ENCODE measurements at places on chromosomes 12 and 14.
A peak's percentile ranks its signal among the peaks of the same experiment; 100 is the strongest.

DNA sequence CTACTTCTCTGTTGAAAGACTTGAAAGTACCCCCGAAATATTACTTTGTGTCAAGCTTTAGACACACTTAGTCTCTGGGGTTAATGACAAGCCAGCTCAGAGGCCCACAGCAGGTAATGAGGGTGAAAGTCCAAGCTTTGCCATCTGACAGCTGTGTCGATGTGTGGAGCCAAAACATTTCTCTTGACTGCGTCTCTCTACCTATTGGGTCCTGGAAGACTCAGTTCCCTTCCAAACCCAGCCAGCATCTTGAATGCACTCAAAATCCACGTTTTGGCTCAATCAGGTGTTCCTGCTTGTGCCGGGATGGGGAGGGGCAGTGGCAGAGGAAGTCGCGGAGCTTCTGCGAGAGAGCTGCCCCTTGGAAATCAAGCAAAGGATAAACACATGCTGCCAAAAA lies 3.2 kb downstream of the PLXNC1 start:
- DNase-seq = no peak

DNA sequence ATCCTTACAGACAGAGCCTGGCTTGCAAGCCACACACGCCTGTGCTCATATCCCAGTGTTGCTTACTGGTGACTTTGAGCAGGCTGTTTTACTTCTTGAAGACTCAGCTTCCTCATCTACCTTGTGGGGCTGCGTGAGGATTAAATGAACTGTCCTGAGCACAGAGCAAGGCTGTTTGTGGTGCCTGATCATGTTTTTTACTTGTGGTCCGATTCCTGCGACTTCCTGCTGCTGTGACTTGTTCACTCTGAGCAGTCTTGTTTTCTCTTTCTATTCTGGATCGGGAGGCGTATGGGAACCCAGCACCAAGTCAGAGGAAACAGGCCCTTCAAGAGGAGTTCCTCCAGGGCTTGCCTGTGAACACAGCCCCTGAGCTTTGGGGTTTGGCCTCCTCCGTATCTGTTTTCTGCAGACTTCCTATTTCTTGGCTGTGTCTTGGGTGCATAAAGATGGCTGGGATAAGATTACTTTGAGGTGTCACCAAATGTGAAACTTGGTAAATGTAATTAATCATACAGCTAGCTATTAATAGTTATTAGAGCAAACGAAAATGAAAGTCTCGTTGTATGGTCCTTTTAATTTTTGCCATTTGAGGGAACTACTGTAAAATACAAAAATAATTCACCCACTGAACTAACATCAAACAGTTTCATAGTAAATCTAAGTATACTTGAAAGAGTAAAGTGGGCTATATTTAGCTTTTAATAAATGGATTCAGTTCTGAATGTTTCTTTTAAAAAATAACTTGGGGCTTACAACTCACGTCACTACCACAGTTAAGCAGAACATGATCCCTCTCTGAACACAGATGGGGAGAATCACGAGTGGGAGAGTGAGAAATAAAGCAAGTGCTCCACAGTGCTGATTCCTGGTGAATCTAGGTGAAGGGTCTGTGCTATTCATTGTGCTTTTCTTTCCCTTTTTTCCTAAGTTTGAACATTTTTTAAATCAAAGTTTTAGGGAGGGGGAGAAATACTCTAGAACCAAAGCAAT lies 251.5 kb downstream of the FOXN3 start:
- DNase-seq = no peak

- peak; percentile 88 for DNase-seq
These were observed at the start of gene ZNF641 for GRCh38 chr12:48350249-48351021. Gene ZNF641, minus strand, starts transcription at chr12:48350919. Its CDS starts 2,829 bp downstream, at chr12:48348090.

DNA sequence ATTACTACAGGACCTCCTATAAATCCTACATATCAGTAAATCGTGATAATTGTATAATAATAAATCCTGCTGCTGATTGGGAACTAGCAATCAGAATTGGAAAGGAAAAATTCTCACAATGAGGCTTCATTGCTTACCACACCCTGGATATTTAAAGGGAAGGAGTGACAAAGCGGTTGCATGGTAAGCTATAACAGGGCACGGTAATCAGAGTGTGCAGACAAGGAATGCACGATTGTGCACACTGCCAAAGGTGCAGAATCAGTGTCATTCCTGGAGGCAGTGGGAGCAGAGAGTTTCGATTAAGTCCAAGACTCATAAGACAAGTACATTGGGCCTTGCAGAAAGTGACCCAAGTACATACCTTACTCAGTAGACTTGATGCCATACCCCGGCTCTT lies 277.5 kb upstream of the NPAS3 start:
- no peak for DNase-seq

Measured in CD8-positive, alpha-beta memory T cell (primary cell).